ENCODE measurements at places on chromosomes 5 and 9. TPM values are rescaled to one million over a fixed set of nuclear protein-coding genes. Genes with fewer than 3 reads are reported as not detected.

DNA sequence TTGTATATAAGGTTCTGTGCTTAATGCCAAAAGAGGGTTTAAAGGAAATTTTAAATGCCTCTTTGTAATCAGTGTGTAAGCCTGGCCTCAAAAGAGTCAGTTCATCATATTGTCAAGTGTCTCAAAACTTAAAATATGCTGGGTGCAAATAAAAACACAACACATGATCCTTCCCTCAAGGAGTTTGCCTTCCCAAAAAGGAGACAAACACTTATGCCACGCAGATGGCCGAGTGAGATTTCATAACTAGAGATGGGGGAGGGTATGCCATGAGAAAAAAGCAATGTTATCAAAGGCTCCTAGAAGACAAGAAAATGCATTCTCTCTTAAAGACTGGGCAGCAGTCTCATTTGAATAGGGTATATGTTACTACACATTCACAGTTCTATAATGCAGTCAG is 55.2 kb downstream of the FBXO38 start:
- DNase-seq = no peak

- DNase-seq = no peak
These were observed 18.2 kb downstream of the SPACA9 start for GRCh38 chr9:132896906-132897305.

DNA sequence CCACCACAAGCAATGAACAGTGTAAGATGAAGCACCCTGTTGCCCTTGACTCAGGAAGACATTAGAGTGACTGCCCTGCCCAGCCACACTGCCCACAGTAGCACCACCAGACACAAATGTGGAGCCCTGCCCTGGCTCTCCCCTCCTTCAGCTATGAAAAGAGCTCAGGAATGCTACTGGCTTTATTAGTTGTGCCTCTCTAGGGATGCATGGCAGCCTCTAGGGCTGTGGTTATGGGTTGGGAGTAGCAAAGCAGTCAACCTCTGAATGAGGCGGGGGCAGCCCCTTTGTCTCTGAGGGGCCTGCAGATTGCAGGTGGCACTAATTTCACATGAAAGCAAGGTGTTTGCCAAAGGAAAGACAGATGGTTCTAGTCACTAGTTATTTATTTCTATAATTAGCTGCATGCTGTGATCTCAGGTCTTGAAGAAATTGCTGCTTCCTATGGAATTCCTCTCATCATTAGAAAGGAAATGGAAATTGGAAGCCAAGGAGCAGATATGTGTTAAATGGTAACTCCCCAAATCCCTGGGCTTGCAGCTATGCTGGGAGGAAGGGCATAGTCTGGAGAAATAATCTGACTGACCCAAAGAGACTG is 259.4 kb downstream of the TLR4 start:
- no peak for DNase-seq

DNA sequence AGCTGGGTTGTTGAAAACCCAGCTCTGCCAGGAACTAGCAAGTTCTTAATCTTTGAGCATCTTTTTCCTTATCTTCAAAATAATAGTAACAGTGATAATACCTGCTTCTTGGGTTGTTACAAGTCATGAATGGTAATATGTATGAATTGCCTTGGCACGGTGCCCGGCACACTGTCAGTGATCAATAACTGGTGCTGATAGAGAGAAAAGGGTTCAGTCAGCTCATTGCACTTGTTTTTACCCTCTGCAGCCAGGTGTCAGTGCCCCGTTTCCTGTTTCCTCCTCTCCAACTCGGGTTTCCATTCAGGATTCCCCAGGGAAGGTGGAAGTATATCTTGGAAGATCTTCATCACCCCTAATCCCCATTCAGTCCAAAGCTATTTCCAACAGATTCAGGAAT is 15.8 kb upstream of the NIPAL4 start:
- DNase-seq = no peak

- DNase-seq = no peak
These were observed 83.3 kb upstream of the RORB start for GRCh38 chr9:74413876-74414275.

- no peak for DNase-seq
These were observed 25.0 kb downstream of the ERBIN start for GRCh38 chr5:65951330-65951729.

DNA sequence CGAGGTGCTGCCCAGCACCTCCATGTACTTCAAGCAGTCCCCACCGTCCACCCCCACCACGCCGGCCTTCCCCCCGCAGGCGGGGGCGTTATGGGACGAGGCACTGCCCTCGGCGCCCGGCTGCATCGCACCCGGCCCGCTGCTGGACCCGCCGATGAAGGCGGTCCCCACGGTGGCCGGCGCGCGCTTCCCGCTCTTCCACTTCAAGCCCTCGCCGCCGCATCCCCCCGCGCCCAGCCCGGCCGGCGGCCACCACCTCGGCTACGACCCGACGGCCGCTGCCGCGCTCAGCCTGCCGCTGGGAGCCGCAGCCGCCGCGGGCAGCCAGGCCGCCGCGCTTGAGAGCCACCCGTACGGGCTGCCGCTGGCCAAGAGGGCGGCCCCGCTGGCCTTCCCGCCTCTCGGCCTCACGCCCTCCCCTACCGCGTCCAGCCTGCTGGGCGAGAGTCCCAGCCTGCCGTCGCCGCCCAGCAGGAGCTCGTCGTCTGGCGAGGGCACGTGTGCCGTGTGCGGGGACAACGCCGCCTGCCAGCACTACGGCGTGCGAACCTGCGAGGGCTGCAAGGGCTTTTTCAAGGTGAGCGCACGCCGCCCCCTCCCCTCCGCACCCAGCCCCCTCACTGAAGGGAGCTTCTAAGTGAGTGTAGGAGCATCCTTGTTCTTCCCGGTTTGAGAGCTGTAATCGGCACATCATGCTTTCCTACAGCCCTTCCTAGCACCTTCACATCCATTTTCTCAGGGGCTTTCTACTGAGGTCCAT is 6.9 kb downstream of the NR4A3 start:
- peak; percentile 58 for DNase-seq

DNA sequence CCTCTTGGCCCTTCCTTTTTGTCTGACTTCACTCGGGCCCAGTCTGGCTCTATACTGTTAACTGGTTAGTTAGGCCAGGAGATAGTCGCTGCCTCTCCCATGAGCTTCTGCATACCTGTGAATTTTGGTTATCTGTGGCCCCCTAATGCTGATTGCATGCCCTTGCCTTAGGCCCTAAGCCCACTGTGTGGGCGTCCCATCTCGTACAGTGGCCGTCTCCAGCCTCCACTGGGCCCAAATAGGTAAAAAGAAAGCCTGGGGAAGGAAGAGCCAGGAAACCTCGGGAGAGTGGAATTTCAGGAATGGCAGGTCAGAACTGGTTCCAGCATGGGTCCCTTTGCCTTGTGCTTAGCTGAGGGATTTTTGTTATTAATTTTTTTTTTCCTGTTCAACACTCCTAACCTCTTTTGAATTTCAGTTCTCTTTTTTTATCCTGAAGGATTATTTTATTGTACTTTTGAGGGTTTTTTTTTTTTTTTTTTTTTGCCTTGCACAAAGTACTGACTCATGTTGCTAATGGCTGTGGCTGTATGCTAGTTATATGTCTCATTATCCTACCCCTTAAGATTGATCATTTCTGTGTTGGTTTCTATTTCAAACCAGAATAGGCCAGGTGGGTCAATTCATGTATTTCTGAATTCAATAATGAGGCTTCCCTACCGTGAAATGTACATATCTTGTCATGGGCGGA is 3.4 kb downstream of the PRRC2B start:
- DNase-seq = no peak

- DNase-seq = no peak
These were observed 23.4 kb downstream of the AKNA start for GRCh38 chr9:114364134-114365041.

DNA sequence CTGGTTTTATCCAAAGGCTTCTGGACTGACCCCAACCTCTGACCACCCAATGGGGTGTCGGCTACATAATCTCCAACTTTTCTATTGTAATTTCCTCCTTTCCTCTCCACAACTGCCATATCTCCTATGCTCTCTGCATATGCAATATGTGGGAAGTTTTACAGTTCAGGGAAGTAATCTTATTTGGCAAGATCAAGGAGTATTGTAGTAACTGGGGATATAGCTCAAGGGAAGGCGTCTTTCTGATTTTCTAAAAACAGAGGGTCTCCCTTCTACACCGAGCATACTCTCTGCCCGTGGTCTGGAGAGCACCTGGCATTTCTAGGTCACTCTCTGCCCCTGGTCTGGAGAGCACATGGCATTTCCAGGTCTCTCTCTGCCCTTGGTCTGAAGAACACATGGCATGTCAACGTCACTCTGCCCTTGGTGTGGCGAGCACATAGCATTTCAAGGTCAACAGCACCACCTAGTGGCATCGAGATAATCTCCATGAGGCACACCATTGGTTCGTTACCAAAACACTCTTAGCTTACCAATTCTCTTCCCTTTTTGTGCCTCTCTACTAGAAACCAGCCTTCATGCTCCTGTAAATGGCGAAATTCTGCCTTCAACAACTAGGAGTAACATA is 616.4 kb upstream of the NUDT12 start:
- DNase-seq = no peak

GRCh38 chr5:6087576-6087975 is 290.8 kb downstream of the MED10 start:
- DNase-seq = no peak

GRCh38 chr9:94887721-94888120 is 161.2 kb downstream of the AOPEP start:
- no peak for DNase-seq

DNA sequence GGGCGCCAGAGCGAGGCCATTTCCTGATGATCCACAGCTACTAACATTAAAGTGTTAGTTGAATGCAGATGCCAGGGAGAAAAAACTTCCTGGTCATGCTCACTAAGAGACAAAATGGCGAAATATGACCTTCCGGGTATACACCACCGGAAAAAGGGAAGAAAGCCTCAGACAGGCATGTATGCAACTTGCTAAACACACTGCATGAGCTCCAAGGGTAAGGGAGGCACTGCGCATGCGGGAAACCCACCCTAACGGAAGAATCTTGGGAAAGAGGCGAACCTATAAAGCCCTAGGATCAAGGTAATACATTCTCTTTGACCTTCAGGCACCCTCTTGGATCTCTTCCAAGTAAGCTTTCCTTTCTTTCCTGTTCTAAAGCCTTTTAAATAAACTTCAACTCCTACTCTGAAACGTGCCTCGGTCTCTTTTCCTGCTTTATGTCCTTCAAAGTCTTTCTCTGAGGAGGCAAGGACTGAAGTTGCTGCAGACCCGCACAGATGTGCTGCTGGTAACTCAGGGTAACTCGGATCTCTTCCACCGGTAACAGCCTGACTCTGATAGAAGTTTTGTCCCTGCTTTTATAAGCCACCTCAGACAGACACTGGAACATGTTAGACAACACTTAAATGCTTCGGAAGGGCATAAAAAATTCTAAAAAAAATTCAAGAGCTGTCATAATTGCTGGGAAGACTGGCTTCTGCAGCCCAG is 64.9 kb downstream of the DTWD2 start:
- DNase-seq = no peak

GRCh38 chr5:105503950-105504349 is 1941.4 kb upstream of the NUDT12 start:
- DNase-seq = no peak

DNA sequence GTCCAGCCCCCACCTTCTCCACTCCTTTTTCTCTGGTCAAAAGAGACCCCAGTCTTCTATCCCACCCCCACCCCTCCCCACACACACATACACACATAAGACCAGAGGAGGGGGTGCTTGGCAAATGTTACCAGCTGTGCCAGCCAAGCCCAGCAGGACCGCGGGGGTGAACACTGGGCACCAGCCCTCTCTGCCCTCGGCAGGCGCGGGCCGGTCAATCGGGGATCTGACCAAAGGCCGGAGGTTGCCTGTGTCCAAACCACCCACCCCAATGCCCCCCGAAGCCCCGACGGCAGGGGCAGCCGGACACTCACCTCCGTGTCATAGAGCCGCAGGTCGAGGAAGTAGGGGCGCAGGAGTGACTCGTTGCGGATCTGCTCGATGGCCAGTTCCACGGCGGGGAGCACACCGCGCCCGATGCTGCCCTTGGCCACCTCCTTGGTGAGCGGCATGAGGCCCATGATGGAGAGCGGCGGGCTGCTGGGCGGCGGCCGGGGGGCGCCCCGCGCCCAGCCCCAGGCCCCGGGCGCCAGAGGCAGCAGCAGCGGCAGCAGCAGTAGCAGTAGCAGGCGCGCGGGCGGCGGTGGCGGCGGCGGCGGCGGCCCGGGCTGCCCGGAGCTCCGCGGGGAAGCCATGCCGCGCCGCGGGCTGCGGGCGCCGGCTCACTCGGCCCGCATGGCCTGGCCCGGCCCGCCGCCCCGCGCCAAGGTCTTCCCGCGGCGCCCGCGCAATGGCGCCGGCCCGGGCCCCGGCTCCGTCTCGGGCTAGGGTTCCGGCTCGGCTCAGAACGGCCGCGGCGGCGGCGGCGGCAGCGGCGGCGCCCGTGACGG is 417 bp downstream of the GABBR2 start:
- DNase-seq = no peak

DNA sequence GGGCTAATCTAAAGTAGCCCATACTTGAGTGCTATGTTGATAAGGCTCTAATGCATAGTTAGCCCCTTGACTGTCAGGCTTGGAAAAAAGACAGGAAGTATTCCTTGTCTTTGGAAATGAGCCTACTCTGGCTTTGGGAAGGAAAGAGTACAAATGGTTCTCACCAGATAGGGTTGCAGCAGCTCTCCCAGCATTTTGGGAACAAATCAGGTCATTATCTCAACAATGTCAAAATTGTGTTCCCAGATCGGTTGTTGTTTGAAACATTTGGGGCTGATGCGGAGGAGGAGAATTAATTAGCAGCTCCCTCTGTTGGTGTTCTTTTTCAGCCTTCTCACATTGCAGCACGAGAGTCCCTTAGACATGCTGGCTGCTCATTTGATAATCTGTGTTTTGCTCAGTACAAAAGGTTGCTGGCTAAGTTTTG is 294.7 kb upstream of the DMRT1 start:
- DNase-seq = no peak

GRCh38 chr9:124284940-124285441 is 27.2 kb downstream of the NEK6 start:
- DNase-seq = no peak

DNA sequence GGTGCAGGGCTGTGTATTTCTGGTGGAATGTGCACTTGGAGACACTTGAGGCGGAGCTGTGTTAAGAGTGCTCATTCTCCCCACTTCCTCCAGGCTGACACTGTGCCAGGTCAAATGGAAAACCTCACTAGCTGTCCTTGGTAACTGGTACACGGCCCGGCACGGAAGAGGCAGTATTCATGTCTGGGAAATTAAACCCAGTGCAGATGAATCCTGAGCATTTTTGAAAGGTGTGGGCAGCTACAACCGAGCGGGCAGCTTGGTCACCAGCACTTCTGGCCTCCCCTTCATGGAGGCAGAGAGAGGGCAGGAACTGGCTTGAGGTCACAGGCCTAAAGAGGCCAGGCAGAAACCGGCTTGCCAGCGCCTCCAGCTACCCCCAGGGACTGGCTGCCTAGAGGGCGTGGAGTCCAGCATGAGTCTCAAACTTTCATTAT is 1.6 kb downstream of the CLPTM1L start:
- no peak for DNase-seq

IFNA10 gene
- total RNA-seq = not detected

ANKRD31 gene
- 0.04 TPM for total RNA-seq

NOL8 gene
- total RNA-seq = 8.9 TPM

KIF20A gene
- total RNA-seq = 3.3 TPM

PHF24 gene
- not detected for total RNA-seq

PCDHGA8 gene
- 0.62 TPM for total RNA-seq

IL4 gene
- not detected for total RNA-seq

ZNF483 gene
- 0.49 TPM for total RNA-seq

NRARP gene
- total RNA-seq = 1.1 TPM
